ENCODE measurements at places on chromosomes 3 and 15.

GRCh38 chr15:25565470-25566264, 126.8 kb upstream of the UBE3A start:
- no peak for DNase-seq

DNA sequence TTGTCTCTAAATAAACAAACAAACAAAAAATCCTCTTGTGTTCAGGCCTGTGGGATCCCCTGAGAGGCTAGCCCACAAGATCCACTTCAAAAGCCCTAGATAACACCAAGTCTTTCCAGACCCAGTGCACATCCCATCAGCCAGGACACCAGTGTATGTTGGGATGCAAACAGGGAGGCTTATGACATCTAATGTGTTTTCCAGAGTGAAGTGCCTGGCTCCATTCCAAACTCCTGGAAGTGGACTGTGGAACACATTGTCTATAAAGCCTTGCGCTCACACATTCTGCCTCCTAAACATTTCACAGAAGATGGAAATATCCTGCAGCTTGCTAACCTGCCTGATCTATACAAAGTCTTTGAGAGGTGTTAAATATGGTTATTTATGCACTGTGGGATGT, 57.0 kb downstream of the MLH1 start:
- DNase-seq: no peak

GRCh38 chr15:81296673-81297072, 27.3 kb downstream of the STARD5 start:
- peak; percentile 82 for DNase-seq

- DNase-seq: peak; percentile 8
These were observed 244.5 kb downstream of the CD47 start for GRCh38 chr3:107846279-107846852.

DNA sequence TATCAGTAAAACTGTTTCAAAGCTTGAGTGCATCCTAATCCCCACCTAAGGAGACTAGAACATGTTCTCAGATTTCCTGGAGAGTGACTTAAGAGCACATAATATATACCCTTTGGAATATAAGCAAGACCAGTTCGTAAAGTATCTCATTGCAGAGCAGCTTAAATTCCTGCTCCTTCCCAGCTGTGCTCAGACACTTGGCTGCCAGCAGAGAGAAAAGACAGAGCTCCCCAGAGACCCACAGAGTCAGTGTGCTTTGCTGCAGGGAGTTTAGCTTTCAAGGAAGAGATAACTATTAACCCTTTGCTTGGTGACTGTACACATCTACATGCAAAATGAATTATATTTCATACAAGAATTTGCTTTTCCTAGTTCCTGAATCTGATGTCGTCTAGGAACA, 338.1 kb upstream of the ARHGEF26 start:
- DNase-seq: no peak

DNA sequence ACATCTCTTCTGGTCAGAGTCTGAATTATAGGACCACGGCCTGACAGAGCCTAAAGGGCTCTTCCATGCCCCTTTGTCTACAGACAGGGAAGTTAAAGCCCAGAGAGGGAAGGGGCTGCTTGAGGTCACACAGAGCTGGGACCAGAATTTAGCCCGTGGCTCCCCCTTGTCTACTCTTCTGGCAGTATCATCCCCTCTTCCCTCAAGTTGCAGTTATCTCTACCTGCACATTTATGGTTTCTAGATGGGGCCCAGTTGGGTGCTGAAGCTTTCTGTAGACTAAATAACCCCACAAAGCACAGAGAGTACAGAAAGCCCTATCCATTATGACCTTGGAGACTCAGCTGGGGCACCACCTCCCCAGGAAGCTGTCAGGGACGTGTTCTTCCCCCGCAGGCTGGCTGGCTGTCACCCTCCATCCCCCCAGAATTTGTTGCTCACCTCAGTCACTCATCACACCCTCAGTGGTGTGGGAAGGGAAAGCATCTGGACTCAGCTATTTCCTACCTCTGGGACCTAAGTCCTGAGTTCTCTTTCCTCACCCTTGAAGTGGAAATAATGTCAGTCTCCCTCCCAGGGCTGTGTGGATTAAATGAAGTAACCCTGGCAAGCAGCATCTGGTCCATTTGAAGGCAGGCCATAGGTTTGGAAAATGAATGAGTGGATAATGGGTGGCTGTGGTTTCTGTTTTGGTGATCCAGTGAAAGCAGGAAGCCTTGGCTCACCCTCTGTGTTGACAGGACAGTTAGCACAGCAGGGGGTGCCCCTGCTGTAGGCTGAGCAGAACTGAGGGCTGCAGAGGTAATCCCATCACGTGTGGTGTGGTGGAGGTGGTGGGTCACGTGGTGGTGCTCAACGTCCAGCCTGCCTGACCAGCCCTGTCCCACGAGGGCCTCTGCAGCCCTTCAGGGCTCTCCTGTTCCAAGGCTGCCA, 16.3 kb downstream of the ACOX2 start:
- no peak for DNase-seq

DNA sequence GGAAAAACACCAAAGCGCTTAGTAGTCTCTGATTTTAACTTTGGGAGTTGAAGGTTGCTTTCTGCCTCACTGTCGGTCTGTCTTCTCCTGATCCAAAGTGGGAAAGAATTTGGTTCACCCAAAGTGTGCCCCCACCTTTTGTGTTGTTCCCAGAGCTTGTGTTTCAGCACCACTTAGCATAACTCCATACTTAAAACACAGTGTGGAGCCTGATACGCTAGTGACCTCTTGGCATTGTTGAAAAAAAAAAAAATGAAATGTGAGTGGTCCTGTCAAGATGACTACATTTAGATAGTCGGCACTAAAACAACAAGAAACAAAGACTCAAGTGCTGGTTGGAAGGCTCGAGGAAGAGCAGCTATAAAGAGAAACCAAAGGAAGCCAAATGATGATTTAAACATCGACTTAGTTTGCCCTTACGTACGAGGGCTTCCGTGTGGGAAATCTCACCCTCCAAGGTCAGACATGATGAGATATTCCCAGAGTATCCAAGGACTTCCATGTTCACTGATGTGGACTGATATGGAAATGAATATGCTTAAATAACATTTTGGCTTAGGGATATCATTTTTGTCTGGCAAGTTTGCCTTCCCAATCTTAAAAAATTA, 178.8 kb downstream of the MEIS2 start:
- no peak for DNase-seq

- no peak for DNase-seq
These were observed 31.4 kb upstream of the MGLL start for GRCh38 chr3:127853681-127854080.

- no peak for DNase-seq
These were observed 22.9 kb upstream of the TRA2B start for GRCh38 chr3:185960522-185961288.

DNA sequence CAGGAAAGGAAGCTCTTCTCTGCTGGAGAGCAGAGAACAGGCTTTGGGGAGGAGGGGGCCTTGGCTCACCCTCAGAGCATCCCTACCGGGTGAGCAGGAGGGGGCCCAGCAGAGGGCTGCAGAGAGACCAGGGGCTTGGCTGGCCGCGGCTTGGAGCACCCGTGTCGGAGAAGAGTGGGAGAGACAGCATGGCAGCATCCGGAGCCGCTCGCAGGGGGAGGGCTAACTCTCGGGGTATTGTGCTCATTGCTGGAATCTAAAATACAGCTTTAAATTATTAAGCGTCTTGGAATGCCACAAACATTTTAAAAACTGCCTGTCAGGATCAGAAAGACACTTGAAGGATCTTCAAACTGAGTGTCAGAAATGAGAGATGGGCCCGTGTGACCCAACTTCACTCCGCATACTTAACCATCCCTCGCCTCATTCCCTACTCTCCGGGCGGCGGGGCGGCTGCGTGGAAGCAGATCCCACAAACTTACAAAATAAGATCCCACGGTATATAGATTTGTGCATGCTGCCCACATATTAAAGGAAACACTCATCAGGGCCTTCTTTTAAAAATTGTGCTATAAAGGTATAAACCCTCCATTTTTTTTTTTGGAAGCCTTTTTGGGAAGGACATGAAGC, 53.9 kb downstream of the EIF4E3 start:
- no peak for DNase-seq

- no peak for DNase-seq
These were observed 55.4 kb downstream of the TMCC1 start for GRCh38 chr3:129838086-129838485.

- DNase-seq: no peak
These were observed 163.8 kb downstream of the EBLN2 start for GRCh38 chr3:73225146-73225855.

DNA sequence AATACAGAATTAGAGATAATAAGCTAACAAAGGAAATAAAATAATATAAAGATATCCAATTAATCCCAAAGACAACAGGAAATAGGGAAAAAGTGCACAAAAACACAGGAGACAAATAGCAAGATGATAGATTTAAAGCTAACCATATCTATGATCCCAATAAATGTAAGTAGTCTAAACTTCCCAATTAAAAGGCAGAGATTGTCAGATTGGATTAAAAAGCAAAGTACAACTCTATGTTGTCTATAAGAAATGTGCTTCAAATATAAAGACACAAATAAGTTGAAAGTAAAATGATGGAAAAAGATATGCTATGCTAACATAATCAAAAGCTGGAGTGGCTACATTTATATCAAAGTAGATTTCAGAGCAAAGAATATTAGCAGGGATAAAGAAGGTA, 133.1 kb upstream of the ATP2B2 start:
- DNase-seq: no peak

GRCh38 chr3:64958199-64958843, 270.5 kb upstream of the ADAMTS9 start:
- no peak for DNase-seq

DNA sequence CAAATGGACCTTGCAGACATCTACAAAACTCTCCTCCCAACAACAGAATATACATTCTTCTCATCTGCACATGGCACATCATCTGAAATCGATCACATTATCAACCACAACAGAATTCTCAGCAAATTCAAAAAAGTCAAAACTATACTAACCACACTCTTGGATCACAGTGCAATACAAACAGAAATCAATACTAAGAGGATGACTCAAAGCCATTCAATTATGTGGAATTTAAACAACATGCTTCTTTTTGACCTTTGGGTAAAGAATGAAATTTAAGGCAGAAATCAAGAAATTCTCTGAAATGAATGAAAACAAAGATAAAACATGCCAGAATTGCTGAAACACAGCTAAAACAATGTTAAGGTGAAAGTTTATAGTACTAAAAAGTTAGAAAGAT, 358.1 kb downstream of the NSUN3 start:
- no peak for DNase-seq

DNA sequence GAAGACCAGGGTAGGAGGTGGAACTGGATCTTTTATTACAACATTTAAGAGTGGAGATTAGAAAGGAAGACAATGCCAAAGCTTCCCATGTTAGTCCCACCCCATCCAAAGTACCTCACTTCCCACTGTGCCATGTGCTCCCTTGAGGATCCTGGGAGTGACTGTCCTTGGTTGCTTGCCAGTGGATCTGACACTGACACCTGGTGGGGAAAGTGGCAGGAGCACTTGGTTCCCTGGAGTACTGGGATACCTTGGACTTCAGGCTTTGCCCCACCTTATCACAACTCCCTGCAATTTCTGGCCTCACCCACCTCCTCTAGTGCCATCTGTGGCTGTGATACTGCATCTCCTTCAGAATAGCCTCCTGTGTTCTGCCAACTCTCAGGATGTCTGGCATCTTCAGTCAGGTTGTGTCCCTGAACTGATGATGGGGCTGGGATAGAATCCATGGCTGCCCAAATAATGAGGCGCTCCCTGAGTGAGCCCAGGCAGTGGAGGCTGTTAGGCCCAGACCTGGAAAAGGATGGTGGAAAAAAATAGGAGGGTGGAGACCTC, 1.3 kb downstream of the ELL3 start:
- DNase-seq: no peak

GRCh38 chr3:189820365-189820720, 189.2 kb downstream of the TP63 start:
- no peak for DNase-seq

DNA sequence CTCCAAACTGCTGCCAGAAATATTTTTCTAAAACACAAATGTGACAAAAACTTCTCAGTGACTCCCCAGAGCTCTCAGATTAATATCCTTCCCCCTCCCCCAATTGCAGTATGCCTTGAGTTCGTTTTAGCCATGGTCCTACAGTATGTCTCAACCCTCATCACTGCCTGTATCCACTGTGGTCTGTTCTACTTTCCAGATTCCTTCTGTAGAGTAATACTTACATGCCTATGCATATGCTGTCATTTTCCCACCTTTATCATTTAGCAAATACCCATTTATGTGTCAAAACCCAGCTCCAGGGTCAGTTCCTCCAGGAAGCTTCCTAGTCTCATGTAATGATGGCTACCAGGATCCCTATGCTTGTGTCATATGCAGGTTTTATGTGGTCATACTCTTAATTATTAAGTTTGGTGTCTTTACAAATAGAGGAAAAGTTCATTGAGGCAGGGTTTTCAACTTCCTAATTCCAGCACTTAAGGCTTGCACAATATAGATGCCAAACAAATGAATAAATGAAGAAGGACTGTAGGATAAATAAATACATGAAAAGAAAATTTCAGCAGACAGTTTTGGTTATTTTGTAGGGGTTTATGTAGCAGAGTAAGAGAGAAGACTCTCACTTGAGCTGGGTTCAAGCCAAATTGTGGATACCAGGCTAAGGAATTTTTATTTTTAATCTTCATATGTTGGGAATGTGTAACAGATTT, 170.8 kb downstream of the ALCAM start:
- DNase-seq: no peak

Data from naive B cell (primary cell).